ENCODE measurements at places on chromosomes 13 and 19. TPM values are rescaled to one million over a fixed set of nuclear protein-coding genes. Genes with fewer than 3 reads are reported as not detected.

- H3K4me3 ChIP-seq = no peak overlapping the region
- DNase-seq = no peak
- no peak overlapping the region for H3K27ac ChIP-seq
Measured at GRCh38 chr19:30431591-30431990, 59.4 kb downstream of the ZNF536 start.

DNA sequence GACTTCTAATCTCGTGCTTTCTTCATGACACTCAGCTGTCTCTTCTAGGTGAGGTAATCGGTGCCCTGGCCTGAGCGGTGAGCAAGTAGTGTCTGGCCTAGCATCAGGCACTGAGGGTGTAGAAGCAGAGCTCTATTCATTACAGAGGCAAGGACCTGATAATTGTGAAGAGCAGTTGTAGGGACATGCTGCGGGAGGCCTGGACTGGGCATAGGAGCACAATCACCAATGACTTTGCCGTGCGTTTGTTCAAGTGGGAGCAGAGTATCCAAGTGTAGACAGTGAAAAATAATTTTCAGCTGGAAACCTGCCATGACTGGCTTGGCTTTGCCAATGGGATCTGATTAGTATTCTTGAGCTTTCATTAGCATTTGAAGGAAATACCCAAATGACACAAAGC is 32.1 kb upstream of the DCLK1 start:
- no peaks in the 10 kb centered on the region for H3K4me1 ChIP-seq
- H3K4me3 ChIP-seq = no peak overlapping the region
- no peak overlapping the region for H3K27ac ChIP-seq
- H3K27me3 ChIP-seq = no peaks in the 10 kb centered on the region

Gene ZNF69
- 2.2 TPM for total RNA-seq

Gene FLT3LG
- 351 TPM for total RNA-seq

- H3K27ac ChIP-seq = peak overlapping the region; percentile 90
- DNase-seq = no peak
- H3K4me3 ChIP-seq = peak overlapping the region; percentile 85
- peaks cover 27% of the 10 kb centered on the region for H3K4me1 ChIP-seq
Measured at GRCh38 chr19:18558202-18558555, 509 bp downstream of the KXD1 start.

Gene DCT
- total RNA-seq = 0.53 TPM

Gene PCP2
- total RNA-seq = 5.3 TPM

DNA sequence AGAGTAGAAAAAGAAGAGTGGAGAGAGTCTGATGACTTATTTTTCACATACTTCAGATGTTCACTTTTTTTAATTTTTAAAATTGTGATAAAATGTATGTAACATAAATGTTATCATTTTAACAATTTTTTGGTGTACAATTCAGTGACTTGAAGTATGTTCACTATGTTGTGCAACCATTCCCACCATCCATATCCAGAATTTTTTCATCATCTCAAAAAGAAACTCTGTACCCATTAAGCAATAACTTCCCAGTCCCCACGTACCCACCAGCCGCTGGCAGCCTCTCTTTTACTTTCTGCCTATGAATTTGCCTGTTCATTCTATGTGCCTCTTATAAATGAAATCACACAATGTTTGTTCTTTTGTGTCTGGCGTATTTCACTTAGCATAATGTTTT is 43.3 kb downstream of the SKA3 start:
- no peak overlapping the region for H3K27ac ChIP-seq
- no peak overlapping the region for H3K4me3 ChIP-seq
- no peak for DNase-seq
- no peaks in the 10 kb centered on the region for H3K4me1 ChIP-seq
- H3K27me3 ChIP-seq = no peaks in the 10 kb centered on the region

- H3K4me1 ChIP-seq = peaks cover 4% of the 10 kb centered on the region
- DNase-seq = no peak
Measured at GRCh38 chr19:57947088-57947418, 453 bp downstream of the ZNF256 start.

DNA sequence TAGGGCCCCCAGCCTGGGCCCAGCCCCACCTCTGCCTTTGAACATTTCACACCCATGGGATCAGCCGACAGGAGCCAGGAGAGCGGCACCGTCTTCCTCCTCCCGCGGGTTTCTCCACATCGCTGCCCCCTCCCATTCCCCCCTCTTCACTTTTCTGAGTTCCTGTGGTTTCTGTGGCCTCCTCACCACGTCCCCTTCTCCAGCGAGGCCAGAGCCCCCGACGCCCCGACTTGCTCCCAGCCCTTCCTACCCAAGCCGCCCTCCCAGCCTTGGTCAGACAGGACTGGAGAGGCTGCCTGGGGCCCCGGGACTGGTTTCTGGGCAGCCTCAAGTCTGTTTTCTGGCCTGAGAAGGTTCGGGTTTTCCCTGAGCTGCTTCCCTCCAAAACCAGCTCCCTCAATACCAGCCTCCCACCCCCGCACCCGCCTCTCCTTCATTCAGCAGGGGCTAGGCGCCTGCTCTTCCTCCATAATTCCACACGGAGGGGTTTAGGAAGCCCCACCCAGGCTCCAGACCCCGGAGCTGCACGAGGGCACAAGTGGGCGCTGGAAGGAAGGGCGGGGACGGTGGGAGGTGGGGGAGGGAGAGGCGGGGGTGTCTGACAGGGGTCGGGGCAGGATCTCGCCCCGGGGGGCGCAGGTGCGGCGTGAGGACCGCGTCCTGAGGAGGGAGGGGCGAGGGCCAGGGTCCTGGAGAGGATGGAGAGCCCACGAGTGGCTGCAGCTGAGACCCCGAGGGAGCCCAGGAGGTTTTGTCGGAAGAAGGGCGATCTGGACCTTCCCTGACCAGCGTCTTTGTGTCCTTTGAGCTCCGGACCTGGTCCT is 4.0 kb upstream of the SIGLEC10 start:
- DNase-seq = no peak
- no peaks in the 10 kb centered on the region for H3K27me3 ChIP-seq
- H3K4me3 ChIP-seq = no peak overlapping the region
- no peaks in the 10 kb centered on the region for H3K36me3 ChIP-seq
- H3K27ac ChIP-seq = no peak overlapping the region
- H3K4me1 ChIP-seq = peaks cover 20% of the 10 kb centered on the region

Gene ZNF296
- 3.6 TPM for total RNA-seq

DNA sequence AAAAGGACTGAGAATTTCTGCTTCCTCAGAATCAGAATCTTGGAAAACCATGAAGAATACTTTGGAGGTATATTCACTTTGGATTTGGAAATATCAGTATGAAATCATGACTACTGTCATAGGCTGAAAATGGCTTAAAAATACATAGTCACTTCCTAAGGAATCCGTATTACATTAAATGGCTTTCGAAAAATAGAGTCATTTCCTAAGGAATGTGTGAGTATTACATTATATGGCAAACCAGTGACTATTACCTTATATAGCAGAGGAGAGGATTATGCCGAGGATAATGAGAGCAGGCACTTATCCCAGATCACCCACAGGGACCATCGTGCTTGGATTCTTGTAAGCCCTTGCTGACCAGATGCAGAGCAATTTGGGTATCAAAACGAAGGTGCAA is 1471.8 kb downstream of the EFNB2 start:
- no peak for DNase-seq
- no peaks in the 10 kb centered on the region for H3K27me3 ChIP-seq

DNA sequence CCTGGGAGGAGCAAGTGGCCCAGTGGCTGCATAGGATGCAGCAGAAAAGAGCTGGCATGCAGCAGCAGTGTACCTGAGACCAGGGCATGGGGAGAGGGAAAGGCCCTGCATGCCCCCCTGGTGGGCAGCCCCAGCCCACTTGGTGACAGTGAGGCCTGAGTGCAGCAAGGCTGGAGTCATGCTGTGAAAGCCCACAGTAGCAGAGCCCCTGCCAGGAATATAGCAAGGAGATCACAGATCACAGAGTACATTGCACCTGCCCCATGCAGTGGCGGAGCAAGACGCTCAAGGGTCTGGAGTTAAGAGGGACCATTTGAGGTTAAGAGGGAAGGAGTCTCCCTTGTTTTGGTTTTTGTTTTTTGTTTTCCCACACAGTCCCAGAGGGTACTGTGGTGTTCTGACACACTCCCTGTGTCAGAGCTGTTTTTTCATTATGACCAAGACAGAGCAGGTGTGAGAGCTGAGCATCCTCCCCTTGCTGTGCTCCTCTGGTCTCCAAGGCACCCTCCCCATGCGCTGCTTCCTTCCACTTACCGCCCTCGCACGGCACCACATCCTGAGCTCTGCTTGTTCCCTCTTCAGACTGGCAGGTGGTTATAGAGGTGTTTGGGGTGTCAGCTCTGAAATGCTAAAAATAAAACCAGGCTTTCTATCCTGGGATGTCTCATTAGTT is 85.0 kb upstream of the UBL3 start:
- H3K27ac ChIP-seq = peak overlapping the region; percentile 53
- H3K4me3 ChIP-seq = peak overlapping the region; percentile 44
- H3K4me1 ChIP-seq = peaks cover 31% of the 10 kb centered on the region
- no peaks in the 10 kb centered on the region for H3K36me3 ChIP-seq
- no peaks in the 10 kb centered on the region for H3K27me3 ChIP-seq

- H3K4me1 ChIP-seq = no peaks in the 10 kb centered on the region
- DNase-seq = peak; percentile 53
- H3K36me3 ChIP-seq = peaks cover 64% of the 10 kb centered on the region
Measured at GRCh38 chr19:11446652-11447301, 11.3 kb downstream of the PRKCSH start.

DNA sequence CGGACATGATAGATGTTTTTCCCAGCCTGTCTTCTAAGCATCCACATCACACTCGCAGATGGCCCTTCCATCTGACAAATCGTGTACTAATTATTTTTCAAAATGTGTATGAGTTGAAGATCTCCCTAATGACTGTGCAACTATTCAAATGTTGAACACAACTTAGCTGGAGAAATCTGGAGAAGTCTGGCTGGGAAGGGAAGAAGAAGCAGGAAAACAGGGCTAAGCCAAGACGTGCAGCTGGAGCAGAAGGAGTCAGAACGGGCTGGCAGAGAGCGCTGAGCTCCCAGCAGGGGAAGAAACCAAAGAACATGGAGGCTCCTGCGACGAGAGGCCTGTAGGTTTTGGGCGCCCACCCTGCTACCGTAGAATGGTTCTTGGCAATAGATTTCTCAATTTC is 13.2 kb upstream of the LATS2 start:
- no peak overlapping the region for H3K4me3 ChIP-seq
- H3K4me1 ChIP-seq = peaks cover 8% of the 10 kb centered on the region
- H3K36me3 ChIP-seq = no peaks in the 10 kb centered on the region
- H3K27me3 ChIP-seq = peaks cover 37% of the 10 kb centered on the region
- no peak for DNase-seq

GRCh38 chr13:32594157-32594738 is 8.0 kb downstream of the PDS5B start:
- peaks cover 9% of the 10 kb centered on the region for H3K4me1 ChIP-seq
- H3K27ac ChIP-seq = no peak overlapping the region
- DNase-seq = no peak
- H3K4me3 ChIP-seq = no peak overlapping the region

Gene DDA1
- 42.0 TPM for total RNA-seq

- H3K4me1 ChIP-seq = peaks cover 43% of the 10 kb centered on the region
- no peaks in the 10 kb centered on the region for H3K36me3 ChIP-seq
- no peak overlapping the region for H3K4me3 ChIP-seq
- no peaks in the 10 kb centered on the region for H3K27me3 ChIP-seq
- no peak overlapping the region for H3K27ac ChIP-seq
Measured at GRCh38 chr19:49637821-49638738, 1.9 kb downstream of the RRAS start.
